Foreskin fibroblast (primary cell): ENCODE measurements at places on chromosomes 11 and 22.
A peak's percentile ranks its signal among the peaks of the same experiment; 100 is the strongest.

DNA sequence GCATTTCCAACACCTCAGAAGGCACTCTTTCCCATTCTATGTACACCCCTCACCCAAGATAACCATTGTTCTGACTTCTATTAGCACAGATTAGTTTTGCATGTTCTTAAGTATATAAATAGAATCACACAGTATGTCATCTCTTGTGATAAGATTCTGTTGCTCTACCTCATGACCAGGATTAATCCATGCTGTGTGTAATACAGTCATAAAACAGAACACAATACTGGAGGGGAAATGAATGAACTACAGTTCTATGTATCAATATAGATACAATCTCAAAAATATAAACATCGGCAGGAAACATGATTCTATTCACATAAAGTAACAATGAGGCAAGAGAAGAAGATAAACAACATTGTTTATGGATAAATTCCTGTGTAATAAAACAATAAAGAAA lies 151.5 kb downstream of the ATG16L2 start:
- DNase-seq, result no peak

DNA sequence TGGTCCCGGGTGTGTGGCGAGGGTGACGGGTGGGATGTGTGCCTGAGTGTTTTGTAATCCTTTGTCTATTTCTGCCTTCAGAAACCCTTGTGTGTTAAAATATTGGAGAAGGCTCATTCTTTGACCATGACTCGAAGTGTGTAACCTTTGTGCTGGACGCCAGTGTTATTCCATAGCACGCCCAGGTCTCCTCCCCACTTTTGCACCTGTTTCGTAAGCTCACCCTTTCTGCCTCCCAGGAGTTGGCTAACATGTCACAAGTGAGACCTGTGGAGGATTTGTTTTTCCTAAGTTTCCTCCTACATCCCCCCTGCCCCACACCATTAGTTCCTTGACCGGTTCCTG lies 382 bp downstream of the C11orf54 start:
- peak; percentile 83 for DNase-seq

DNA sequence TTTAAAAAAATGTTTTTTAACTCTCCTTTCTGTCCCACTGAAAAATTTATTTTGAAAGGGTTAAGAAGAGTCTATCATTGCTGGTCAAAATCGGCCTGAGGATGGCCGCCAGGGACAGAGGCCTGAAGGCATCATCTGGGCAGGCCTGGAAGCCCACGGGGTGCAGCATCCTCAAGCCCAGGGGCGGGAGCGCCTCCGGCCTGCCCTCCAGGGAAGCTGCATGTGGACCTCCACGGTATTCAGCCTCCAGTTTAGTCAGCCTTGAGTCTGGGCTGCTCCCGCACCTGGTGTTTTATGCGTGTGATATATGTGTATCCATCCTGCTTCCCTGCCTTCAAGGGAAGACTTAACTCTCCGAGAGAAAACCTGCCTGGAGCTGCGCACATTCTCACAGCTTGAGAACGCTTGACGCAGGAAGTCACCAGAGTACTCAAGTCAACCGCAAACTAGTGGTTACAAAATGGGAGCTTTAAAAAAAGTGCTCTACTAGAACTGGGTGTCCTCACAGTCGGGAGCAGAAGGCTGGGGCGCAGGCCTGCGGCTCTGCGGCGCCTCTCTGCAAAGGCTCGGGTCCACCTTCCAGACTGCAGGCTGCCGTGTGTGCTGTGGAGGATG lies 13.6 kb upstream of the BID start:
- no peak for DNase-seq

GRCh38 chr11:123920943-123921342 lies 18.5 kb upstream of the OR4D5 start:
- DNase-seq, result no peak

- no peak for DNase-seq
Measured at GRCh38 chr11:65121447-65121864, 478 bp downstream of the FAU start.

DNA sequence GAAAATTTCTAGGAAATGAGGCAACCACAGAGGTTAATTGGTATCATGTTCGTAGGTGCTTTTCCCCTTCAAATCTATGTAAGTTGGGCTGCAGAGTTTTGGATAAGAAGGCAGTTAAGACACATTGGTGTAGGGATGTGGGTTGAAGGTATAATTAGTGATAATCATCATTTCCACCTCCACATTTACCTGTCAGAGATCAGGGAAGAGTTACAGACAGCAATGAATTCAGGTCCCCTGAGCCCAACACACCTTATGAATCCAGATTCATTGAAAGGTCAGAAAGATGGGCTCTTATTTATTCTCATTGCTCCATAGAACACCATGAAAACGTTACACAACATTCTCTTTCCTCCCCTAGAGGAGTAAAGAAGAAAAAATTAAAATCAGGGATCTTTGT lies 308.7 kb downstream of the C11orf87 start:
- no peak for DNase-seq

DNA sequence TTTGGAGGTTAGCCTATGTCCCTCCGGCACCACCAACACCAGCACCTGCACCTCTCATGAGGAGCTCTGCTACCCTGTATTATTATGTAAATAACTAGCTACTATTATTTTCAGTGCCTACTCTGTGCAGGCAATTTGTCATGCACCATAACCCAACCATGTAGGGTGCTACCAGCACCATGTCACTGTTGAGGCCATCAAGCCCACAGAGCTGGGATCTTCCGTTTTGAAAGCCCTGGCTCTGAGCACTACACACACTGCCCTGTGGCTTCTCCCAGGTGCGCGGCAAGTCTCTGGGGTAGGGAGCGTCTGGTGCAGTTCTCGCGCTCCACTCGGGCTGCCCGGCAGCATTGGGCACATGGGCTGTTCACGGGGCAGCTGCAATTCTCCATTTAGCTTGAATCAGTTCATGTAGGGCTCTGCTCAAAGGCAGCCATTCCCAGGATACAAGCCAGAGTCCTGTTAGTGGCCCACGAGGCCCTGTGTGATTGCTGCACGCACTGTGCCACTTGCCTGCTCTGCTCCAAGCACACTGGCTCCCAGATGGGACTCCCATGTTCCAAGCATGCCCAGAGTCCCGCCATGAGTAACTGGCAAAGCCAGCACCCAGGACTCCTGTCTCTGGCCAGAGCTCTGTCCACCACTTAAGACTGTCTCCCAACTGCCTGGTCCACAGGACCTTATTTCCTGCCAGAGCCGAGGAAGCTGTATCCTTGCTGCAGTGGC lies 42.5 kb upstream of the CDON start:
- DNase-seq, result no peak

DNA sequence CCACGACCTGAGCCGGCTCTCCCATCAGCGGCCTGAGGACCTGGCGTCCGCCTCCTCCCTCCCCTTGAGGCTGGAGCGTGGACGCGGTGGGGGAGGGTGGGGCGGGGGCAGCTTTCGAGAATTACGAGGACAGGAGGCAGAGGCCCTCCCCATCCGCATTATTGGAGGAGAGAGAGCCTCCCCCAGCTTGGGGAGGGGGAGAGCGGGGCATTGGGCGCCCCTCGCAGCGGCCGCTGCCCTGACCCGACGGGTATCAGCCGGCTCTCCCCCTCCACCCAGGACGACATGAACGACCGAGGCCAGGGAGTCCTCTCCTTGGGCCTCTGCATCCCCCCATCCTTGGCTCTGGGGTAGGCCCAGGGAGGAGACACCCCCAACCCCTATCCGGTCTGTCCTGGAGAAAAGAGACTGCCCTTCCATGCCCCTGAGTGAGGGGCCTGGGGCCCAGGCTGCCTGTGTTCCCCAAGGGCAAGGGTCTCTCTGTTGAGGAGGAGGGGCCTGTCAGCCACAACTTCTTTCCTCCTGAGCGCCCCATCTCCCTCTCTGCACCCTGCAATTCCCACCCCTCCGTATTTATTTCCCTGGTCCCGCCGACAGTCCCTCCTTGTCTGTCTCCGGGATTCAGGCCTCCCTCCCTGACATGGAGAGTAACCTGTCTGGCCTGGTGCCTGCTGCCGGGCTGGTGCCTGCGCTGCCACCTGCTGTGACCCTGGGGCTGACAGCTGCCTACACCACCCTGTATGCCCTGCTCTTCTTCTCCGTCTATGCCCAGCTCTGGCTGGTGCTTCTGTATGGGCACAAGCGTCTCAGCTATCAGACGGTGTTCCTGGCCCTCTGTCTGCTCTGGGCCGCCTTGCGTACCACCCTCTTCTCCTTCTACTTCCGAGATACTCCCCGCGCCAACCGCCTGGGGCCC lies 495 bp downstream of the GPR137 start:
- no peak for DNase-seq

DNA sequence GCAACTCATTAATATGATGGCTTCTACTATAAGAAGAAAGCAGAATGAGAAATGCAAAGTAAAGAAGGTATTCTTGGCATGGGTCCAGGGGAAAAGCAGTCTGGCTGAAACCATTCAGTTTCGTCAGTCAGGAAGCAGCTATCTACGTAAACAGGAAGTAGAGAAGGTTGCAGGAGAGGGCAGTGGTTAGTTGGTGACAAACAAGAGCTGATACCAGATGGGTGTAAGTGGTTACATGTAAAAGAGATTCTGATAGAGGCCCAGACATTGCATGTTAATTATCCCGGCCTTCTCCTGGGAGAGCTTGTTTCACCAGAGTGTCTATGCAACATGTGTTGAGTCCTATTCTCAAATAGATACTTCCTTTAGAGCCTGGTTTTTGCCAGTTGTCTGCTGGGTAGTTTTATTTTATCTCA lies 58.4 kb upstream of the PSMA1 start:
- peak; percentile 60 for DNase-seq

DNA sequence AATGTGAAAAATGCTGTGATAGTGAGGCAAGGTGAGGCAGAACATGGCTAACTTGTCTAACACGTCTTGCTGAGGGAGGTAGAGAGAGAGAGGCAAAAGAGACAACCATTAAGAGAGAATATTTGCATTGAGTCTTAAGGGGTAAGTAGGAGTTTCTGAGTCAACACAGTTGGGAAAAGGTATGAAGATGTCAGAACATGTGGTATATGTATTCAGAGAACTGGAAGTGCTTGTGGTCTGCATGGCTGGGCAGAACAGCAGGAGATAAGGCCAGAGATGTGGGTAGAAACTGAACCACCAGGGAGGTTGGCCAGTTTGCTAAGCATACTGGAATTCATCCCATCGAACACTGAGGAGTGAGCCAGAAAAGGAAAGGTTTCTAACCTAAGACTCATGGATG lies 25.0 kb upstream of the SLC5A1 start:
- DNase-seq, result no peak

- no peak for DNase-seq
Measured at GRCh38 chr11:120675171-120675570, 163.6 kb downstream of the GRIK4 start.

DNA sequence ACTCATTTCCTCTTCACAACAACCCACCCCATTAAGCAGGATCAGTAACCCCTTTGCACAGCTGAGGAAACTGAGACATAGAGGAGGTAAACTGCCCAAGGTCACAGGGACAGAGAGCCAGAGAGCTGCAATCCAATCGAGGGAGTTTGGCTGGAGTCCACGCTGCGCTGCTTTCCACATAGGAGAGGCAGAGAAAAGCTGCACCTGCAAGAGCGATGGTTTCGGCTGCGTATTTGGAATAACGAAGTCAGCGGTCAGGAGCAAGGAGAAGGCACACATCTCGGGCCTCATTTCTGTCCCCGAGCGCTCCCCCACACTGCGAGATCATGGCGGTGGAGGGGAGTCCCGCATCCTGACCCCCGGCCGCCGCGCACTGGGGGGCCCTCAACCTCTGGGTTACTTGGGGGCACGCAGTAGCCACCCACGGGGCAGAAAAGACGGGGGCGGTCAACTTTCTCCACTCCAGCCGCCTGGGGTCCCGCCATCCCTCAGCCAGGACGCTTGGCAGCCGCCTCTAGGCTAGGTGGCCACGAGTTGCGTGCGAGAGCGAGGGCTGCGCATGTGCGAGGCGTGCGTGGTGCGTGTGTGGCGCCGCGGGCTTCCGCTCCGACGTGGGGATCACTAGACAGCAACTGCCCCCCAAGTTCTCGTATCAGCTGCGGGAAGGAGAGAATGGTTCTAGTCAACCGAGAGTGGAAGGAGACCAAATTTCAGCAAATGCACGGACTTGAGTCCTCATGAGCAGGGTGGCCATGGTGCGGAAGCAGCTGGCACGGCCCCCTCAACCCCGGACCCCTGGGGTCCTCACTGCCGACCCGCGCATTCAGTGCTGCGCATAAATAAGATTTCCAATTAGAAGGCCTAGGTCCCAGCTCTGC lies 42.3 kb upstream of the CLDN5 start:
- DNase-seq, result no peak

DNA sequence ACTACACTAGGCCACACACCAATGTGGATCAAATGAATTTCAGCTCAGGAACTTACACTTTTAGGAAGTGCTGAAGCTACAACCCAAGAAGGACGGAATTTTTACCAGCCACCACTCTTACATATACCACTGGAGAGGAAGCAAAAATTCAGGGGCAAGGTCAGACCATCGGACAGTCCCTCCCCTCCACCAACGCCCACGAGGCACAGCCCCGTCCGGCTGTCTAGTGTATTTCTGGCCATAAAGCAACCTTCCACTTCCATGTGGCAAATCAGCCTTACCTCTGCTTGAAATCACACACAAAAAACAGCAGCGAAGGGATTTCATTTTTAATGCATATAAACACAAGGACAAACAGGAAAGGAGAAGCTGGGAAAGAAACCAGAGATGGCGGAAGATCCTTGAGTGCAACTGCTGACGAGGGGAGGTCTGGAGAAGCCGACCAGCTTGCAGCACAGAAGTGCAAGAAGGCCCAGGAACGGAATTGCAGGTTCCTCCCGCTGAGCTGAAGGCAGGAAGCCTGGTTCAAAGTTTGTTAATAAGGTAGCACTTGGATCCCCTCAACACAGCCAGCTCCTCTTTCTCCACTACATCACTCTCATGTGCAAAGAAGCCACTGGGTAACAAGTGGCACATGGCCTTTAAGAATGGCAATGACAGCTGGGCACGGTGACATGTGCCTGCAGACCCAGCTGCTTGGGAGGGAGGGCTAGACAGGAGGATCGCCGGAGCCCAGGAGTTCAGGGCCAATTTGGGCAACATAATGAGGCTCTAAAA lies 71.5 kb downstream of the SHANK2 start:
- no peak for DNase-seq

GRCh38 chr11:117826190-117826570 lies 1.6 kb upstream of the FXYD2 start:
- DNase-seq, result no peak

DNA sequence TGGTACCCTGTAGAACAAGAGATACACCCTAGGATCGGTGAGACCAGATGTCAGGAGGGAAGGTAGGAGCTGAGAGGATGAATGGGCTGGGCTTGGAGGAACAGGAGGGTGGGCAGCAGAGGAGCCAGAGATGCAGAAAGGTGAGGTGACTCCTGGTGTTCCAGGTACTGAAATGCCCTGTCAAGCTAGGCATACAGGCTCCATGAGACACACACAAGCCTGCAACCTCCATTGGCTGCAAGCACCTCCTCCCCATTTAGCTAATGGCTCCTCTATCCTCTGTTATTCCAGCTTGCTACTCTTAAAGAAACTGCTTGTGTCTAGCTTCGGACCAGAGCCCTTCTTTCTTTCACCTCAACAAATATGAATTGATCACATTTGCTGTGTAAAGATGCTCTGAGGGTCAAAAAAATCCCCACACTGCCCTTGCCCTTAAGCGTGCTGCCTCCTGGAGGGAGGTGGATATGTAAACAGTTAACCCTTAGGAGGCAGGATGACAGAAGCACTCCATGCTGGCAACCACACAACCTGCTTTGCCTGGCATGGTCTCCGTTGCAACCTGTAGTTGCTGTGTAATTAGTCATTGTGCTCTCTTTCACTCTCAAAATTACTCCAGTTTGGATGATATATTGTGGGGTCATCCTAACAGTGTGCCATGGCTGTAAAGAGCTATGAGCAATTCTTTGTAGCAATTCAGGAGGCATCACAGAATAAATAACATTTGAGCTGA lies 156.0 kb downstream of the PKNOX2 start:
- no peak for DNase-seq

GRCh38 chr22:30015229-30015797 lies 65.0 kb upstream of the HORMAD2 start:
- DNase-seq, result peak; percentile 79

- peak; percentile 76 for DNase-seq
Measured at GRCh38 chr11:125457814-125458343, 38.2 kb downstream of the FEZ1 start.
